ENCODE measurements at places on chromosomes 7 and 10.

- DNase-seq: no peak
Measured at GRCh38 chr10:4353964-4354363, 472.0 kb upstream of the AKR1E2 start.

DNA sequence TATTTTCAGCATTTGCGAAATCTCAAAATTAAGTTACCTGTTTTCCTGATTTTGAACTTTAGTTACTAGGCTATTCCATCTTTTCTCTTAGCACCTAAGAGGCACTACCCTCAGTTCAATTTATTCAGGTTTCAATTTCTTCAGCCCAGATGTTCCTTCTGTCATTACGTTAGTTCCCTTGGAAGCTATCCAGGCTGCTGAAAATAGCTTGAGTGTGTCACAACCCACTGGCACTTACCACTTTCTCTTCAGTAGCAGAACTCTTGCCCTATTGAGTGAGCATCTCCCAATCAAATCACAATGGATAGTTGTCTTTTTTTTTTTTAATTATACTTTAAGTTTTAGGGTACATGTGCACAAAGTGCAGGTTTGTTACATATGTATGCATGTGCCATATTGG, 332.7 kb upstream of the LRGUK start:
- DNase-seq: no peak

- no peak for DNase-seq
Measured at GRCh38 chr7:66930341-66930740, 9.3 kb downstream of the TMEM248 start.

DNA sequence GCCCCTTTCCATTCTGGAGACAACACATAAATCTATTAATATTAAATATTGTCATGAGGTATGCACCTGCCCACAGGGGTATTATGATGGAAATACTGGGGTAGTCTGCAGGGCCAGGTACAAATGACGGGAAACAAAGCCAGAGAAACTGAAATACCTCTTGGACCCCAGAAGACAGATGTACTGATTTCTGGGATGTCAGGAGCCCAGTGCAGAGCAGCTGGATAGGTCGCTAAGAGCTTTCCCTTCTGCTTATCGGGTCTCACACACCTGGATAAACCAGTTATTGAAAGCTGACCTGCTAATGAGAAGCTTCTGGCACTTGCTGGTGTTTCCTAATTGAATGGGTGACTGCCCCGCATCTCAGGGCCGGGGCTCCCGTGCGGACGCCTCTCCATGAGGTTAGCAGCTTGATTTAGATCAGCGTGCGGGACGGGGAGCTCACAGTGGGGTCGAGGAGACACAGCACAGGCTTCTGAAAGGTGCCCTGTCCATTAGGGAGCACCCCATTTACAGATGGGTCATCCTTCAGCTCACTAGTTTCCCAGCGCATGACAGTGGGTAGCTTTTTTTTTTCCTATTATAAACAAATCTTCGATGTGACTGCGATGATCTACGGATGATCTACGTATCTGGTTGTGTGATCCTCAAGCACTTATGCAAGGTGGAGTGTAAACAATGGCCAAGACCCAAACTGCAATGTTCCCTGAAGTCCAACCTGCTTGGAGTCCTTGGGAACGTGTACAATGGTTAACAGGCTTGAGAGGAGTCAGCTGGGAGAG, 1.5 kb upstream of the INSIG1 start:
- no peak for DNase-seq

DNA sequence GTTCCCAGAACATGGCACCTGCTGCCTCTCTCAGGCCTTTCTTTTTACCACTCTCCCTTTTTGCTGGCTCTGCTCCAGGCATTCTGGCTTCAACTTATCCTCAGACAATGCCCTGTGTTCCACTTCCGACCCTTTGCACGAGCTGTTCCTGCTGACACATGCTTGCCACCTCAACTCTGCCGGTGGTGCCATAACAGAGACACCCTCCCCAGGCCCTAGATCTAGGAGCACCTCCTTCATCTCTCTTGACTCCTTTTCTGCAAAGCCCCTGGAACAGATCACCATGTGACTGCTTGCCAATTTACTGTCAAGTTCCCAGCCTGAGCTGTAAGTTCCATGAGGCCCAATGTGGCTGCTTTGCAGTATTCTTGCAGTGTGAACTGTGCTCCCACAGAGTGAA, 256.0 kb upstream of the MKI67 start:
- DNase-seq: no peak

DNA sequence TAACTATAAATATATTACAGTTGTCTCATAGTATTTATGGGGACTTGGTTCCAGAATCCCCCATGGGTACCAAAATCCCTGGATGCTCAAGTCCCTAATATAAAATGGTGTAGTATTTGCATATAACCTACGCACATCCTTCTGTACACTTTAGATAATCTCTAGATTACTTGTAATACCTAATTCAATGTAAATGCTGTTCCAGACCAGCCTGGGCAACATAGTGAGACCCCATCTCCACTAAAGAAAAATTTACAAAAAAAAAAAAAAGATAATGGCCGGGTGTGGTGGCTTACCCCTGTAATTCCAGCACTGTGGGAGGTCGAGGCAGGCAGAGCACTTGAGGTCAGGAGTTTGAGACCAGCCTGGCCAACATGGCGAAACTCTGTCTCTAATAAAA, 17.4 kb upstream of the GNA12 start:
- no peak for DNase-seq

DNA sequence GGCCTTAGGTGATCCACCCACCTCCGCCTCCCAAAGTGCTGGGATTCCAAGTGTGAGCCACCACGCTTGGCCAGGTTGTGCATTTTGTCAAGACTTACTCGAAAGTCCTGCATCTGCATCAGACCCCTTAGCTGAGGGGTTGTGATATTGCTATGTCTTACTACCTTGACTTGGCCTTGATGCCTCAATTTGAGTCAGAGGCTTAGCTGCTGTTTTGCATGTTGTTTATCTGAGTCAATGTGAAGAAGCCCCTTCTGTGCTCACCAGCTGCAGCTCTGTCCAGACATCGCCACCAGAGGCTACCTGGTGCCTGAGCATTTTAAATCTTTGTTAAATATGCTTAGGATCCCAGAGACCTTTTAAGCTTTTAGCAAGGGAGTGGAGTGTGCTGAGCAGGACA, 18.1 kb downstream of the UBE2D4 start:
- DNase-seq: no peak

- DNase-seq: no peak
Measured at GRCh38 chr10:121418126-121418777, 180.0 kb downstream of the FGFR2 start.

GRCh38 chr7:29013082-29013695, 55.1 kb upstream of the TRIL start:
- DNase-seq: no peak

- no peak for DNase-seq
Measured at GRCh38 chr10:116110736-116111135, 162.3 kb downstream of the GFRA1 start.

- DNase-seq: no peak
Measured at GRCh38 chr7:32479574-32480200, 10.5 kb downstream of the LSM5 start.

- DNase-seq: no peak
Measured at GRCh38 chr7:155893176-155893575, 80.9 kb upstream of the SHH start.

GRCh38 chr10:112585126-112585525, 138.1 kb downstream of the VTI1A start:
- DNase-seq: no peak

DNA sequence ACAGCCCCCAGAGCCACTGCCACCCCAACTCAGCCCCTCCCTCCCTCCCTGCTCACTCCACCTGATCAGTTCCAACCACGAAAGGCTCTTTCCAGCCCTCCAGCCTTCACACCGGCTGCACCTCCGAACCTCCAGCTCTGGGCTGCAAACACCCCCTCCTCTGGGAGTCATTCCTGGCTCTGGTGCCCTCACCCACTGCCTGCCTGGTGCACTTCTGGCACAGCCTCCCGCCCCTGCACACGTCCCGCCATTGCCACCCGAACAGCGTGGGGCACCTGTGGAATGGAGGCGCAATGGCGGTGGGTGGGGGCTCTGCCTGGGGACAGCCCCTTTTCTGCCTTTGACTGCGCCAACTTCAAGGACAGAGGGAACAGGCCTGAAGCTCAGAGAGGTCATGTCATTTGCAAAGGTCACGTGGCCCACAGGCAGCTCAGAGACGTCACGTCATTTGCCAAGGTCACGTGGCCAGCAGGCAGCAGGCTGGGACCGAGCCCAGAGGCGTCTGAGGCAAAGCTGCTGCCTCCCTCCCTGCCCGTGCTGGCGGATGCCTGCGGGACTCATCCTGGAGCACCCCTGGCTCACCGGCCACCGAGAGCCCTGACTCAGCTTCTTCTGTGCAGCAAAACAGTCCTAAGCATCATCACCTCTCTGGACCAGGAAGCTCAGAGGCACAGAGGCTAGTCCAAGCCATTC, 76.0 kb upstream of the DNAAF5 start:
- DNase-seq: no peak

DNA sequence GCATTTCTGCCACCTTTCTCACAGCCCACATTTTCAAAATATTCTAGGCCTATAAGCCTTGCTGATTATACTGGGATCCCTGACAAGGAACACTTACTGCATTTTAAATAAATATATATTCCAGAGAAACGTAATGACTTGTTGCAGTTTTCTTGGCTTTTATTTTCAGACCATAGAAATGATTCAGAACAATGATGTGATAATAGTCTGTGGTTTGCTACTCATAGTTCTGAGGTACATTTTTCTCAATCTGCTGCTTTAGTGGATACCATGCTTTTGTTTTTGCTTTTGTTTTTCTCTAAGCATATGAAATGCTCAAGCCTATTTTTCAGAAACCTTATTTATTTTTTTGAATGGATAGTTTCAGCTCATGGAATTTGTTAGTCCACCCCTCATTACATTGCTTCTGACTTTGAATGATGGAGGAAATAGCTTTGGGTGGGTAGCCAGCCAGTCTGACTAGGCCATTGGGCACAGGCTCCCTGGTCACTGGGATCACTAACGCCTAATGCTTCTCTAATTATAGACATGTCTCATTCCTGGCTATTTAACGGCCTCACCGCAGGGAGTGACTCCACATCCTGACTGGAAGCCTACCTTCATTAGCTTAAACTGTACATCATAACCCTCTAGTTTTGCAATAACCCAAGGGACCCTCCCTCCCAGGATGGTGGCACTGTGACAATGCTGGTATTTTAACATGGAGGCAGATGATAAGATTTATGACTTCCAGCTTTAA, 66.1 kb downstream of the MBL2 start:
- no peak for DNase-seq

DNA sequence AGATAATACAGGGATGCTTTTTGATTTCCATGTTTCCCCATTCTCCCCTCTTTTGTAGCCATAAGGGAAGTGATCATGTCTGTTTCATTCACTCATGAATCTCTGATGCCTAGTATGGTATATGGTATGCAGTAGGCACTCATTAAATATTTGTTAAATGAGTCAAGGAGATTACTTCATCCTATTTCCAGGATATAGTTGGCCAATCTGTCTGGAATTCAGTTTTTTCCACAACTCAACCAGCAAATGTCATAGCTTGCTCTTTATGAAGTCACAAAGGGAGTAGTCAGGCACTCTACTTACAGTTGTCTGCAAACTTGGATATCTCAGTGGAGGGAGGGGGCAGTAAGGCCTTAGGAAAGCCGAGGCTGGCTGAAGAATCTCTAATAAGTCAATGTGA, 853.6 kb downstream of the LRMDA start:
- peak; percentile 37 for DNase-seq

DNA sequence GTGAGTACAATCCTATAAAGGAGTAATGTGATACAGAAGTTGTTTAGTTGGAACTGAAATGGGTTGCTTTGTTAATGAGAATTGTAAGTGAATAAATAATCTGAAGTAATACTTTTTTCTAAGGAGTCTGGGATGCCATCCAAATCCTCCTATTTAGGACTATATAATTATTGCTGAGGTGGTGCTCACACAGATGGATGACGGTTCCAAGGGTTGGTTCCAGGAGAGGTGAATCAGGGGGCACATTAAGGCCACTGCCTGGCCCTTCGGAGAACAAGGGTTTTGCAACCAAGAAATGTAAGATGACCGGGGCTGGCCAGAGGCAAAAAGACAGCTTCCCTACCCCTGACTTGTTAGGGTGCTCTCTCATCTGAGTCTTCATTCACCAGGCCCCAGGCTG, 352.7 kb downstream of the PHTF2 start:
- DNase-seq: peak; percentile 97

GRCh38 chr7:152869677-152870051, 110.1 kb downstream of the ACTR3B start:
- no peak for DNase-seq

GRCh38 chr10:34811126-34811967, 3.7 kb downstream of the PARD3 start:
- DNase-seq: no peak

GRCh38 chr7:75531359-75531821, 39.3 kb downstream of the SPDYE5 start:
- no peak for DNase-seq

- no peak for DNase-seq
Measured at GRCh38 chr7:157907091-157907490, 570.3 kb downstream of the DNAJB6 start.

- no peak for DNase-seq
Measured at GRCh38 chr7:158252837-158253669, 334.6 kb downstream of the PTPRN2 start.

- DNase-seq: no peak
Measured at GRCh38 chr10:130867446-130868194, 443.9 kb downstream of the TCERG1L start.

DNA sequence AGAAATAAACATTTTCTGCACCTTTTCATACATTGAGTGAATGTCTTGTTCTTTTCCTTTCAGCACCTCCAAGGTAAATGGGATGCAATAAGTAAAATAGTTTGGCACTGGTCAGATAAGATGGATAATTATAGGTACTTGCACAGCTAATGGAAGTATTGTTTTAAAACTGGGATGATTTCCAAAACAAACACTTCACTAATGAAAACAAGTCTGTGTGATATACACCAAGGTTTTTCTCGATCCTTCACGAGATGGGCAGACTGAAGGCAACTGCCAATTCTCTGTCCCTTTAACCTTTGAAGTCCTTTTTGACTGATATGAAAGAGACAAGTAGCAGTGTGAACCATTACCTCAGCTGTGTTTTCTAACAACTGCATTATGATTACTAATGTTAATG, 423.8 kb downstream of the GFRA1 start:
- DNase-seq: no peak

GRCh38 chr7:17870406-17870805, 69.9 kb downstream of the SNX13 start:
- DNase-seq: no peak

GRCh38 chr10:102683736-102684135, 30.5 kb downstream of the ARL3 start:
- no peak for DNase-seq

DNA sequence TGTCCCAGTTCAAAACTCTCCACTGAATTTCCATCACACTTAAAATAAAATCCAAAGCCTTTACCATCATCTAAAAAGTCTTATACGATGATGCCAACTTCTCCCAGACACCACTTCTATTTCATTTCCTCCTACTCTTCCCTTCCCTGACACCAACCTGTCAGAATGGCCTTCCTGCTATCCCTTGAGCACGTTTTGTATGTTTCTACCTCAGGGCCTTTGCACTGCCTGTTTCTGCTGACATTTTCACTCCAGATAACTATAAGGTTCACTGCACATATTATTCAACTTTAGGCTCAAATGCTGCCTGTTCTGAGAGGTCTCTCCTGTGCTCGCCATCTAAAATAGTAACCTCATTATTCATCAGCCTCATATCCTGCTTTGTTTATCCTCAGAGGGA, 269.6 kb downstream of the HTR7 start:
- DNase-seq: no peak

- DNase-seq: no peak
Measured at GRCh38 chr7:18157233-18157632, 129.6 kb upstream of the PRPS1L1 start.

GRCh38 chr7:158863611-158864506, 7.5 kb downstream of the DYNC2I1 start:
- DNase-seq: peak; percentile 47

GRCh38 chr10:105691811-105692210, 1050.7 kb downstream of the SORCS3 start:
- no peak for DNase-seq
